ENCODE measurements at places on chromosomes 2 and 18.
A peak's percentile ranks its signal among the peaks of the same experiment; 100 is the strongest.

- DNase-seq: no peak
These were observed 79.1 kb downstream of the CACNB4 start for GRCh38 chr2:152019732-152020131.

GRCh38 chr2:197075754-197076337, 149.3 kb upstream of the PGAP1 start:
- DNase-seq: no peak

DNA sequence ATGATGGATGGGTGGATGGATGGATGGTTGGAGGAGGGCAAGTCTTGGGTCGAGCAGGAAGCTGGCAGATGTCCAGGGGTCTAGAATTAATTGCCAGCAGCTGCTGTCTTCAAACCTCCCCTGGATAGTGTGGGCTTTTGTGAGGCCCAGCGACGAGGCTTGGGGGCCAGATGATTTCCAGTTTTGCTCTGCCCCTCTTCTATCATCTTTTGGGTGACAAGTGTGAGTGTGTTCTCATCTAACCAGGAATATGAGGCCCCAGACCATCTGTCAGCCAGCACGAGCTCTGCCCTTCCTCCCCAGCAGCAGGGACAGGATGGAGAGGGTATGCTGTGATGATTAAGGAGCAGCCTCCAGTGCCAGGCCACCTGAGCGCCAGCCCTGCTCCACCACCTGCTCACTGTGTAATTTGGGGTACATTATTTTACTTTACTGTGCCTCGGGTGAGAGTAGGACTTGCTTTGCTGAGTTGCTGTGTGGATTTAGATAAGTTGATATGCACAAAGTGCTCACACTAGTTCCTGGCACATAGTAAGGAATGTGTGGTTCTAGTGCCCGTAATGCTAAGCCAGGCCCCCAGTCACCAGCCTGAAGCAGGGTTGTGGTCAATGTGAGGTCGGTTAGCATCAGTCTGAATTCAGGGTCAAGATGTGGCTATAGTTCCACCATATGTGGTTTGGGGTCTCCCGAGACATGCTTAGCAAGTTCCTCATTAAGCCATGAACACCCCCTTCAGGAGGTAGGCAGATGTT, 251.1 kb downstream of the CYP26B1 start:
- DNase-seq: no peak

GRCh38 chr2:205193836-205194228, 488.5 kb upstream of the NRP2 start:
- no peak for DNase-seq

DNA sequence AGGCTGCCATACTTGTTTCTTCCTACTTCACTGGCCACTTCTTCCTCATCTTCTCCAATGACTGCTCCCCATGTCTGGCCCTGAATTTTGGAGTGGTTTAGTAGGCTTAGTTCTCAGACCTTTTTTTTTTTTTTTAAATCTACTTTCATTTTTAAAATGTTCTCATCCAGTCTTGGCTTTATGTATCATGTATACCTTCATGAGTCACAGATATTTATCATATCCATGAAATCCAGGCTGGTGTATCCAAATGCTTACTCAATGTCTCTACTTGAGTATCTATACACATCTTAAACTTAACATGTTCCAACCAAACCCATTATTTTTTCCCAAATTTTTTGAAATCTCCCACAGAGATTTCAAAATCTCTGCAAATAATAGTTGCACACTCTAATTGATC, 26.3 kb upstream of the CFAP36 start:
- no peak for DNase-seq

DNA sequence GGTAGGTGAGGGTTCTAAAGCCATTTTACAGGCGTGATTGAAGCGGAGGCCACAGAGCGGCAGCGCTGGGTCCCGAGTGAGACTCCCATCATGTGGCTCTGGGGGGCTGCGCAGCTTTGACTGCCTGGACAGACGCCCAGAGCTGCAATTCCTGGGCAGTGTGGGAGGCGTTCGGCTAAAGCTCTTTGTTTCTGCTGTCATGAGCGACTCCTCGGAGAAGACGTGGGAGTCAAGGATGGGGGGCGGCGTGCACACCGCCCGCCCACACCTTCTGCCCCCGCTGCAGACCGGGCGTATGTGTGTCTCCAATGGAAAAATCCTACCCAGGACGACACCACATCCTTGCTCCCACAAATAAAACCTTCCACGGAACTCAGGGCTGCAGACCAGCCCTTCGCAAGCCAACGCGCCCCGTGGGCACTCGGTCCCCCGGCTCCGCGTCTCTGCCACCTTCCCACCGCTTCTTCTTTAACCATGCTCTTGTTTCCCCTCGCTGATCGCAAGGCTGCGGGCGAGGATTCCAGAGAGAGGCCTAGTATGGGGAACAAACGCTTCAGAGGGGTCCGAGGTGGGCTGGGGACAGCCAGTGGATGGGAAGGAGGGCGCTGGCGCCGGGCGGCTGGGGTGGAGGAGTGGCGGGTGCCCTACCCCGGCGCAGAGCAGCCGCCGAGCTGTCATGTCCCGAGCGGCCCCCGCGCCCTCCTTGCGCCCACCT, 680 bp upstream of the LBH start:
- DNase-seq: no peak

GRCh38 chr2:239208465-239209180, 192.2 kb downstream of the HDAC4 start:
- DNase-seq: peak; percentile 7

DNA sequence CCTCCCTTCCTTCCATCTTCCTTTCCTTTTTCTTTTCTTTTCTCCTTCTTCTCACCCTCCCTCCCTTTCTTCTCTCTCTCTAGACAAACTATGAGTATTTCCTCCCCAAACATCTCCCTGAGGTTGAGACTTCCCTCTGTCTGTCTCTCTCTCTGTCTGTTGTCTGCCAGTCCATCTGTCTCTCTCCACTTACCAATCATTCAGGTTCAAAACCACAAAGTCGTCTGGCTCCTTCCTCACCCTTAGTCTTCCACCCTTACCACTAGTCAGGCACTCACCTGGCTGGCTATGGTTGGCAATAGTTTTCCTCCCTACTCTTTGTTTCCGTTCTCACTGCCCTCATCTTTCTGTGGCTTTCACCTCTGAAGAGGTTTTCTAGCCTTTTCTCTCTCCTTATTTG, 12.9 kb downstream of the CCL20 start:
- DNase-seq: no peak

DNA sequence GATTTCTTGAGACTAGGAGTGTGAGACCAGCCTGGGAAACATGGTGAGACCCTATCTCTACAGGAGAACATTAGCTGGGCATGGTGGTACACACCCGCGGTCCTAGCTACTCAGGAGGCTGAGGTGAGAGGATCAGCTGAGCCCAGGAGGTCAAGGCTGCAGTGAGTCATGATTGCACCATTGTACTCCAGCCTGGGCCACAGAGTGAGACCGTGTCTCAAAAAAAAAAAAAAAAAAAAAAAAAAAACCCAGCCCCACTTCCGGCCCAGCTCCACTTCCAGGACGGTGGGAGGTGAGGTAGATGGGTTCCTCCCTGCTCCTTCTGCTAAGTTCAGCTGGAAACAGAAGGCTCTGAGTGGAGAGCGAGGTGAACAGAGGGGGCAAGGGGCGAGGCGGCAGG, 41.4 kb upstream of the NFATC1 start:
- DNase-seq: no peak

GRCh38 chr2:217940261-217941220, 62.3 kb downstream of the TNS1 start:
- DNase-seq: no peak

- DNase-seq: peak; percentile 2
These were observed 25.4 kb upstream of the CHN1 start for GRCh38 chr2:175030380-175031271.

DNA sequence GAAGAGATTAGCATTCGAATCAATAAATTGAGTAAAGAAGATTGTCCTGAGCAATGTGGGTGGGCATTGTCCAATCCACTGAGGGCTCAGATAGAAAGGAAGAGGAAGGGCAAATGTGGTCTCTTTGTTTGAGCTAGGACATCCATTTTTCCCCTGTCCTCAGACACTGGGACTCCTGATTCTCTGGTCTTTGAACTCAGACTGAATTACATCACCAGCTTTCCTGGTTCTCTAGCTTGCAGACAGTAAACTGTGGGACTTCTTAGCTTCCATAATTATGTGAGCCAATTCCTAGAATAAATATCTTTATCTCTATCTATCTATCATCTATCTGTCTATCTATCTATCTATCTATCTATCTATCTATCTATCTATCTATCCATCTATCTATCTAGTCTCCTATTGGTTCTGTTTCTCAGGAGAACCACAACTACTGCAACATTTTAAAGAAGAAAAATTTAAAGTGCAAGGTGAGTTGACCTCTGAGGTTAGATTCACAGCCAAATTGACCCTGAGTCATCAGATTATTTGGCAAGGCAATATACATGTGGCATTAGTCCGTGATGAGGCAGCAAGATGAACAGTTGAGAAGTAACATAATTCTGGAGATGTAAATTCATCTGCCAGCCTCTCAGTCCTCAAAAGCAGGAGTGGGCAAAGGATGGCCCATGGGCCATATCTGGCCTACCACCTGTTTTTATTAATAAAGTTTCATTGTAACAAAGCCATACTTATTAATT, 191.4 kb downstream of the PDE11A start:
- DNase-seq: no peak

DNA sequence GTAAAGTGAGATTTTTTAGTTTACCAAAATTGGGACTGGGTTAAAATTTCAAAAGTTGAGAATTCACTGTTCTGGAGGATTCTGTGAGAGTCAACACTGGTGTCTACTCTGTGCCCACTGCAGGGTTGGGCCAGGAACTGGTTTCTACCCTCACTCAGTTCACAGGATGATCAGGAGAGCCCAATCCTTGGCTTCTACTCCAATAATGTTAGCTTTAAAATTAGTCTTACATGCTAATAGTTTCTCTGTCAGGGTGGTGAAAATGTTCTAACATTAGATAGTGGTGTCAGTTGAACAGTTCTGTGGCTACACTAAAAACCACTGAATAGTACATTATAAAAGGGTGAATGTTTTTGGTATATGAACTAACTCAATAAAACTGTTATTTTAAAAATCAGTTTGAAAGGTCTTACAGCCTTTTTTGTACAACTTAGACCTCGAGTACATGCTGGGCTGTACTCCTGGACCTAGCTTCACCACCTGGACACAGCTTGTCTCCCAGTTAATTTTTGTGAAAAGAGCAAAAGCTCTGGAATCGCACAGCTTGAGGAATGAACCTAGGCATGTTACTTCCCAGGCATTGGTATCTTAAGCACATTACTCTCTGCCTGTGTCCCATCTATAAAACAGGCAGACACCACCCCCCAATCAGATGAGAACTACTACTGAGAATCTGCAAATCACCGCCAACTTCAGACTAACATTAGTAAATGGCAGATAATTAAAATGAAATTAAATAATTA, 44.4 kb downstream of the ACVR1 start:
- DNase-seq: no peak

DNA sequence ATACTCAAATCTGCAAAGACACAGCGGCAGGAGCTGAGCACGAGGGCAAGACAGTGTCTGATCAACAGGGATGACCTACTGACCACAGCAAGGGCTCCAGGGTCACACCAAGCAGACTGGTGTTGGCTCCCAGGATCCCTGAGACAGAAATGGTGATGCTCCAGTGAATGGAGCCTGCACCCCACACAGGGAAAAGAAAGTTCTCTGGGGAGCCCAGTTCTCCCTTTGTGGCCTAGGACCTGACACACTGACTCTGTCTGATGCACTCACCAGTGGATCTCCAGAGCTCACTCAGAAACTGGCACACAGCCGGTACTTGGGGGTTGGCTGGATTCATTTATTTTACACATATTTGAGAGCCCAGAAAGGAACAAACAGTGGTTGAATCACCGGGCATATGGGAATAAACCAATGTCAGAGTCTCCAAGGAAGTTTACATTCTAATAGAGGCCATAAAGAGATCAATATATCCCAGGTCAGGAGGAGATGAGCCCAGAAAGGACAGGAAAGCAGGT, 215.6 kb upstream of the ARL4C start:
- DNase-seq: no peak

DNA sequence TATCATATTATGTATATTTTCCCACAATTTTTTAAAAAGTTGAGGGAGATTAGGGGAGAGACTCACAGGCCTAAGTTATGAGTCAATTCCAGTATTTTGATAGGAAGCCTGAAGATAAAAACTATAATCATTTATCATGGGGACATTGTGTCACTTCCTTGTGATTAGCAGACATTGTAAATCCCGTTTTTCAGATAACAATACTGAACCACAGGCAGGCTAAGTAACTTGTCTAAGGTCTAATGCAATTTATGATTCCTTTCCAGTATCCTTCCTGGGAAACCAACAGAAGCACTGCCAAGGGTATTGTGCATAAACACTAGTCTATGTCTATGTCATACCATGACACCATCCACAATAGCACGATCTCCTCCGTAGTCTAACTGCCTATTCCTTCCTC, 235.2 kb upstream of the PIK3C3 start:
- no peak for DNase-seq

DNA sequence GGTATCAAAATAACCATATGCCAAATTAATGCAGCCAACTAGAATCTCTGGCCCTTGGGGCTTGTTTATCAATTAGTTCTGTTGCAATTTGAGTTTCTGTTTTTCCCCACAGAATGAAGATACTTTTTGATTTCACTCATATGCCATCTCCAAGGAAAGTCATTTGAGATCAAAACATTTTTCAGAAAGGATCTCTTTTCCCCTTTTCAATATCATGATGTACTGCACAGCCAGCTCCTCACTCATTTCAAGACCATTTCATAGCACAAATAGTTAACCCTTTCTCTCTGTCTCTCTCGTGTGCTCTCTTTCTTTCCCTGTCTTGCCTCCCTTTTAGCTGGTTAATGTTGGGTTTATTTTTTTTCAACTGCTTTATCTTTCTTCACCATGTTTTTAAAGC, 387.3 kb downstream of the STK39 start:
- no peak for DNase-seq

DNA sequence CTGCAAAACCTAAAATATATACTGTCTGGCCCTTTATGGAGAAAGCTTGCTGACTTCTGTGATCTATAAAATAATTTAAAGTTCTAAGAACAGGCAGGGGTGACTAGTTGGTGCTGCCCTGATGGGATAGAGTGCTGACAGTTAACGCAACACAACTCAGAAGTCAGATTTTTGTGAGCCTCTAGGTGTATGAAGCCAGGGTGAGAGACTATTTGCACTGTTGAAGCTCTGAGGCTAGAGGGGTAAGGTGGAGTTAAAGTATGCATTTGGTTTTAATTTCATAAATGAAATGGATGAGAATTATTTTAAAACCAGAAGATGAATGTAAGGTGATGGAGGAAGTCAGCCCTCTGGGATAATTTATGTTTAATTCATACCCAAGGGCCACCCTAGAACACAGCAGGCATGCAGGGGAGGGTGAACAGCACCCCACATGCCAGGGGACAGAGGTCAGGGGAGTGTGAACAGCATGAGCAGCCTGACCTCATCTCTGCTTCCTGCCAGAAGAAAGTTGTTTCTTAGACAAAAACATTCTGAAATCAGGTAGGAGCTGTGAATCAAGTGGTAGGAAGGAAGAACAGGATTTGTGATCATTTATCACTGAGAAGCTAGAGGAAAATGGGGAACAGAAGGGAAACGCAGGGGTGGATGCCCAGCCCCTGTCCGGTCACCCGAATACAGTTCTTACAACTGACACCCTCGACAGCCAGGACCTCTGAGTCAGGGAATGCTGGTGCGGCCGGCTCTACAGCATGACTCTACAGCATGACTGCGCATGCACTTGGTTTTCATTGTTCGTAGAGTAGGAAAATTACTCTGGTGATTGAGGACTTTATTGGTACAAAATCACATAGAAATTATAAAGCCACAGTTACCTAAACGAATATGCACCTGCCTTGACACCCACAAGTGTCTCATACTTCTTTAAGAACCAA, 93.1 kb downstream of the MBP start:
- DNase-seq: no peak

All from NCI-H1092 (cell line).